ENCODE measurements at places on chromosomes 11 and 22.

GRCh38 chr22:46071451-46072109, 78.7 kb upstream of the PPARA start:
- DNase-seq: no peak

- no peak for DNase-seq
Measured at GRCh38 chr11:106714199-106714598, 304.1 kb downstream of the GUCY1A2 start.

DNA sequence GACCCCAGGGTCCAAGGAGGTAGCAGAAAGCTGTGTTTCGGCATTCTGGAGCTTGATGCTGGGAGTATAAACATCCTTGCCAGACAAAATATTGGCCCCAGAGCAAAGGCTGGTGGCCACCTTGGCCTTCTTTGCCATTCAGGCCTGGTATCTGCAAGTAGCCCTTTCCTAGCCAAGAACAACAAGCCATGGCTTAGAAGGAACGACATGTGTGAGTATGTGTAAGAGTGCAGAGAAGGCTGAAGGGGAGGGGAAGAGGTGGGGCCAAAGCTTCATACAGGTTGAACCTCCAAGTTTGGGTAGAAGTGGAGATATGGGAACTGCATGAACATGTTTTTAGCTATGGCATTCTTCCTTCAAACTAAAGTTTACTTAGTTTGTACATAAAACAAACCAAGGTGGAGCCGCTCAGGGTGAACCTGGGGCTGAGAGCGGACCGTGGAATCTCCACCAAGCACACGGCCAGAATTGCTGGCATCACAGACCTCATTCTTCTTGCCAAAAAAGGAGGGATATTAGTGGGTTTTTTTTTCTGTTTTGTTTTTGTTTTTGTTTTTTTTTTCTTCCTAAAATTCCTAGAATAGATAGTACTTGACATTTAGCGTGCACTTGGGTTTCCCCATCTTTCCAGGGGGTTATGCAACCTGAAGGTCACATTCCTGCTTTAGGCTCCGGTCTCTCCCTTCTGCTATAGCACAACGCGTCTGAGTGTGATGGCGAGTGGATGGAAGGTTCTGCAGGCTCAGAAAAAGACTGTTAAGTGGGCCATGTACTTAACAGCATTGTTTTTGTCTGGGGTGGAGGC, 70.9 kb downstream of the ADAMTS15 start:
- no peak for DNase-seq

GRCh38 chr22:31567702-31568101, 71.4 kb downstream of the SFI1 start:
- no peak for DNase-seq

DNA sequence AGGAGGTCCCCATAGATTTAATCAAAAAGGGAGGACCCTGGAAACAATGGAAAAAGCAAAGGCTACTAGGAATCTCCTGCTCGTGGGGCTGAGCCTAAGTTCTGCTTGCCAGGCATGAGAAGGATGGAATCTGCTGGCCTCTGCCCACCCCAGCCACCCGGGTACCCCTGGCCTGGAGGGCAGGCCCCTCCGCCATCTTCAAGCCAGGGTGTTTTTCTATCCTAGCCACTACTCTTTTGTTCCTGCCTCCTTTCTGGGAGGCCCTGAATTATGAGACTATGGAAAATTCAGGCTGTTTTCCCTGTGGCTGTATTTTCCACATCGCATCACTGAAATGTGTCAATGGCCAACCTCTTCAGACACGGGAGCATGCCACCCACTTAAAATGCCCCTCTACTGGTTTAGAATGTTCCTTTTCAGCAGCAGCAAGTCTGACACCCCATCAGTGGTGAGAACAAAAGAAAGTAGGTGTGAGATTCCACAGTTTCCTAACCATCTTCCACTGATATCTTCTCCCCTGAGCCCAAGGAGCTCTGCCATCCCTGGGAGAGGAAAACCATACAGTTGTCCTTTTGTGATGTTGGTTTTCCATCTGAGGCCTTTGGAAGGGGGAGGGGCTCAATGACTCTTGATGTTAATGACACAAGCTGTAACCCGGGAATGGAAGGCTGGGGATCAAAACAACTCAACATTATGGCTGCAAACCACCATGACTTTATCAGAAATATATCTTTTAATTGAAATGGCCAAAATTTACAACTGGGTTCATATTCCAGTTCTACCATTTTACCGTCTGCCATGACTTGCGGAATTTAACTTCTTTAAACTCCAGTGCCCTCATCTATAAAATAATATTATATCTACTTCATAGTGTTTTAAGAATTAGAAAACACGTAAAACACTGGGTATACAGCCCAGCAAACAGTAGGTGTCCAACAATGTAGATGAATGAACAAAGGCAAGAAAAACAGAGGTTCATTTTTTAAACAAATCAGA, 22.2 kb downstream of the DKK3 start:
- DNase-seq: no peak

Data from GM10248 (cell line).